ENCODE measurements at places on chromosomes 12 and 14.

GRCh38 chr12:10362828-10363657, 26.8 kb downstream of the KLRK1 start:
- no peak for DNase-seq

GRCh38 chr12:104553421-104553820, 96.7 kb downstream of the CHST11 start:
- no peak for DNase-seq

DNA sequence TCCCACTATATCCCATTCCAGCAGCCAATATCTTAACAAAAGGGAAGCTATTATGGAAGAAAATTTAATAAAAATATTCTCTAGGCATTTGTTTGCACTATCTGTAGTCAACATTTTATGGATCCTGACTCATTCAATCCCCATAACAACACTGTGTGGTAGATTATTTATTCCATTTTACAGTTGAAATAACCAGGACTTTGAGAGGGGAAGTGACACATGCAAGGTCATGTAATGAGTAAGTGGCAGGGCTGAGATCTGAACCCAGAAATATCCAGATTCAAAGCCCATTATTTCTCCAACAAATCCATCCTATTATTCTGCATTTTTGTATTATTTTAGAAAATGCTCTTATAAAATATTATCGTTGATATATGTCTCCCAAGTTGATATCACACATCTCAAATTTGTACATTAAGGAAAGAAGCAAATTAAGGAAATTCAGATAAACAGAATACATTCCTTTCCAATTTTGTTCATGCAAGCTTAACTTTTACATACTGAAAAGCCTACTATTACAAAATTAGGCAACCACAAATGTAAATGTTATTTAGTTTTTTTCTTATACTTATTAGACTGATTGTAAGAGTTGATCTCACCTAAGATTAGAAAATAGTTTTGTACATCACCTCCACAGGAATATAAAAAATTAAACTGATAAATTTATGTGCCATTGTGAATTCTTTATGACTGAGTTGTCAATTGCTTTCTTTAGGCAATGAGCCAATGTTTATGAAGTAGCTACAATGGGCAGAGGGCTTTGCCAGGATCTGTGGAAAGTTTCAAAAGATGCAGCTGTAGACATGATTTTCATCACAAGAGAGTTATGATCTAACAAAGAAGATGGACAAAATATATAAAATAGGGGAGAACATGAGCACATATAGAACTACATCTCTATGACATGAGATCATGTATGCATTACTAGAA, 55.1 kb upstream of the E2F7 start:
- no peak for DNase-seq

GRCh38 chr12:86860776-86861175, 604.6 kb upstream of the MGAT4C start:
- no peak for DNase-seq

- DNase-seq = no peak
Measured at GRCh38 chr12:116165036-116165425, 112.5 kb downstream of the MED13L start.

GRCh38 chr12:105428793-105429395, 98.4 kb downstream of the C12orf75 start:
- no peak for DNase-seq

- DNase-seq = no peak
Measured at GRCh38 chr12:89783359-89784060, 74.9 kb upstream of the ATP2B1 start.

GRCh38 chr14:71529848-71530247, 402.4 kb upstream of the RGS6 start:
- no peak for DNase-seq

DNA sequence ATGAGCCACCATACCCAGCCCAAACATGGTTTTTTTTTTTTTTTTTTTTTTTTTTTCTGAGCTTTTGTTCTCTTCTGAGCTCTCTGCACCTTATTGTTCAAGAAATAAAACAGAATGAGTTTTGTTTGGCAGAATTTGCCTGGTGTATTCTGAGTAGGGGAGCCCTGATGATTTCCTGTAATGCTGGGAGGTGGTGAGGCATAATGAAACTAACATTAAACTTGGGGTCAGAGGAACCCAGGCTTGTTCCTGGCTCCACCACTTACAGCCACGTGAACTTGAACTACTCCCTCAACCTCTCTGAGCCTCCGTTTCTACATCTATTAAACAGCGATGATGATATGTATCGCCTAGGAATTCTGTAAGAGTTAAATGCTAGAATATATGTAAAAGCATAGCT, 276.3 kb upstream of the CRY1 start:
- no peak for DNase-seq

DNA sequence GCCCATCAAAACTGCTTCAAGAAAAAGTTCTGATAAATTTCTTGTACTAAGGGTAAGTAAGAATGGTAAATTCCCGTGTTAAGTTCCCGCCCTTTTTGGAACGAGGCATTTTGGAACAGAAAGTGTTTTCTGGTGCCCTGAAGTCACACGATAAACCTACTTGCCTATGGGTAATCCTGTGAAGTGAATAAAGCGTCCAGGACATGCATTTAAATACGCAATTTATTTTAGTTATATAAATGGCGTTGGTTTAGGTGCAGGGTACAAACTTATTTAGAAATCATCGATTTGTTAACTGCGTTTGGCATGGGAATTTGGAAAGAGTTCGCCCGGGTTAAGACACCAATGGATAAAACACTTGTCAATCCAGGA, 715 bp upstream of the RAP1B start:
- DNase-seq = no peak

GRCh38 chr12:57584690-57585089, 6.3 kb upstream of the PIP4K2C start:
- no peak for DNase-seq

DNA sequence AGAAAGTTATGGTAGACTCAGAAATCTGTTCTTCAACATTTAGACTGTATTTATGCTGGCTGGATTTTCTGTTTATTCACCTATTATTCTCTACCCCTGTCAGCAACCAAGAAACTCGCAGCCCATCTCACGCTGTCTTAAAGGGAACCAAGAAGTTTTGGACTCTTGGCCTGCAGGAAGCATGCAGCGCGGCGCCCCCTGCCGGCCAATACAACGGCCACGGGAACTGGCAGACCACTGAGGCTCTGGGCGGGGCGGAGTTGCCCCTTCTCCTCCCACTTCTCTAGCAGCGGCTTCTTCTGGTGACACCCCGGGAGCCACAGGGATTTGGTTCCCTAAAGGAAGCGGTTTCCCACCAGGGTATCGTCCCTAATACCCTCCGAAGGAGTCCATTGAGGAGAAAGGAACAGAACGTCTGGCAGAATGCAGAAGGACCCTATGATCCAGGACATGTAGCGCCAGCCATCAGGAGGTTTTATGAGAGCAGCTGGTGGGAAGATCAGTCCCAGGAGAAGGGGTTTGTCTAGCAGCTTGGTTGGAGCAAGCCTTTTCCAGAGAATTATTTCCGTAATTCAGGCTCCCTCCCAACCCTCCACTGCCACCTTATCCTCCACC, 21.0 kb upstream of the RNASE2 start:
- DNase-seq = peak; percentile 13

GRCh38 chr12:6888360-6888759, 15.3 kb upstream of the SPSB2 start:
- DNase-seq = no peak

- DNase-seq = no peak
Measured at GRCh38 chr12:9051158-9051550, 61.8 kb downstream of the KLRG1 start.

GRCh38 chr12:95253386-95253785, 35.8 kb downstream of the VEZT start:
- DNase-seq = no peak

- peak; percentile 90 for DNase-seq
Measured at GRCh38 chr14:75176142-75176820, at the start of gene TMED10. TMED10 (minus strand) TSS chr14:75176612; CDS start chr14:75176579, 33 bp downstream.

DNA sequence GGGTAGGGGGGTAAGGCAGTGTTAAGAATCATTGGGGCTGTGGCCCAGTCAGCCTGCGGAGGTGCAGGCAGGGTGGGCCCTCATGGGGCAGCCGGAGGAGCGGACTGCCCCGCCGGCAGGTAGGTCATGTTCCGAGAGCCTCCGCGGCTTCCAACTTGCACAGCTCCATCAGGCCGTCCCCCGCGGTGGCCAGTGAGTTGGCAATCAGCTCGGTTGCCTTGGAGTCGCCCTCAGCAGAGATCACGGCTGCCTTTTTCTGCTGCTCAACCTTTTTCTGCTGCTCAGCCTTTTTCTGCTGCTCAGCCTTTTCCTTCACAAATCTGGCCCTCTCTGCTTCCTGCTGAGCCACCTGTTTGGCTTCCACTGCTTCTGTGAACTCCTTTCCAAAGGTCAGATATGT, 41.1 kb upstream of the CSRNP2 start:
- DNase-seq = no peak

- DNase-seq = no peak
Measured at GRCh38 chr14:95346820-95347219, 27.1 kb upstream of the CLMN start.

DNA sequence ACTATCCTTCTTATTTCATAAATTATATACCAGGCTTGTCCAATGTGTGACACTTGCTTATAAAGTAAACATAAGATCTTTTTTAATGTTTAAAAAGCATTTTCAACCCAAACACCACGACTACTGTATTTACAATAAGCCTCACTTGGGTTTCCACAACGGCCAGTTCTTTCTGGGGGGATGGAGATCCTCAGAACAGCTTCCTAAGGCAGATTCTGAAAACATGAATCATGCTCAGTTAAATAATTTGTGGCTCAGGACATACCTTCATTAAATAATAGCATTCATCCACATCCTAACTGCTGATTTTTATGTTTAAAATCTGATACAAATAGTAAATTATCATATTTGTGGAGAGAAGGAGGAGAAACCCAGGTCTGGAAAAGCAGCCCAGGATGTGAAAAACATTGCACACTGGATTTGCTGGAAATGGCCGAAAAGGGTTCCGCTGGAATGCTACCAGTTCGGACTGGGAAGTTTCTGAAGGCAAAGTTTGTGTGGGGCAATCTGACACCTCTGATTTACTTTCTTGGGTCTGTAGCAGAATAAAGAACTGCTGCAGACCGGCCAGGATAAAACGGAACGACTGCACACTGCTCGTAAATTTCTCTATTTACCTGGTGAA, 597 bp downstream of the GLT8D2 start:
- DNase-seq = no peak

DNA sequence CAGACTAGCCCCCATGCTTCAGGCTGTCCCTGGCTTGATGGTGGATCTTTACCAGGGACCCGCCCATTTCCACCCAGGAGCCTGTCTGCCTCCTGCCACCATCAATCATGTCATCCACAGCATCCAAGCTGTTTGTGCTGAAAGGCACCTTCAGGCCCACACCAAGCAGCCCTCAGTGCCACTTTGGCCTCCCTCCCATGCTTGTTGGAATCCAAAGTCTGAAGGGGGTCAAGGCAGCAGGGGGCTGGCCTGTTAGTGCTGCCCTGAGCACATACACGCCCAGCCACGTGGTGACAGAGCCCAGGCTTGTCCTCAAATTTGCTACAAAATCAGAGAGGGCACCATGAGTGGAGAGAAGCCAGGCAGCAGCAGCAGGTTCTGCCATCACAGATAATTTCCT, 1146.8 kb downstream of the FSCB start:
- no peak for DNase-seq

- no peak for DNase-seq
Measured at GRCh38 chr12:106281056-106281782, 21.3 kb upstream of the TCP11L2 start.

GRCh38 chr12:31249356-31249755, 76.6 kb downstream of the SINHCAF start:
- DNase-seq = no peak

GRCh38 chr14:82313889-82314288, 780.2 kb upstream of the SEL1L start:
- DNase-seq = no peak

- peak; percentile 17 for DNase-seq
Measured at GRCh38 chr12:93591137-93591868, 18.8 kb downstream of the SOCS2 start.

- no peak for DNase-seq
Measured at GRCh38 chr14:105894125-105894977, 368.0 kb downstream of the TMEM121 start.

DNA sequence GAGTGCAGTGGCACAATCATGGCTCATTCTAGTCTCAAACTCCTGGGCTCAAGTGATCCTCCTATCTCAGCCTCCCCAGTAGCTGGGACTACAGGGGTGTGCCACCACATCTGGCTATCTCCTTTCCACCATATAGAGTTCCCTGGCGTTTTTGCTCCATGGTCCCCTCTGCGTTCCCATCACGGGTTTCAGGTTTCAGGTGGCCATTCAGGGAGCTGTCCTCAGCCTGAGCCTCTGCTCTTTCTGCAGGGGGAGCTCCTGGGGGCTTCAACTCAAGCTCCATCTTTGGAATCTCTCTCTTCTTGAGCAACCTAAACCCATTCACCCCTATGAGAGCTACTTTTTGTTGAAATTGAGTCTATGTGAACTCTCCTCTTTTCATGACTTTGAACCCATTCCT, 11.6 kb downstream of the SMIM41 start:
- DNase-seq = no peak

GRCh38 chr12:96401076-96401871, 1.0 kb upstream of the CDK17 start:
- DNase-seq = peak; percentile 11

GRCh38 chr12:116015525-116015924, 262.0 kb downstream of the MED13L start:
- DNase-seq = no peak

GRCh38 chr12:50862316-50862715, 19.6 kb downstream of the TMPRSS12 start:
- no peak for DNase-seq

GRCh38 chr12:6090803-6091202, 33.7 kb downstream of the VWF start:
- DNase-seq = no peak

DNA sequence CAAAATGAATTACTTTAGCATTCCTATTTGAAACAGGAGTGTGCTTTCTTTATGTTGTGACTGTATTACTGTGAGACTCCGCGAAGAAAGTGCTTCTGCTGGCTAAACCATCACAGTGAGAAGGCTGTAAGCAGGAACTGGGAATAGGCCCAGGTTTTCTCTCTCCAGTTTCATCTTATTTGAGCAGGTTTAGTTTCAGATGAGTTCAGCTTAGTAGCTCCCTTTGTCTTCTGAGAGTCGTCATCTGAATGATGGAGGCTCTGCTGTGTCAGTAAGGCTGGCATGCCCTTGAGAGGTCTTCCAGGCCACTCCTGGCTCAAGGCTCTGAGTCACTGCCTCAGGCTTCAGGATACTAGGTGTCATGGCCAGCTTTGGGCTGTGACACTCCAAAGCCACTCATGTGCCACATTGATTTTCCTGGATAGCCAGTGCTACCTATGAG, 205.6 kb upstream of the RGS6 start:
- no peak for DNase-seq

DNA sequence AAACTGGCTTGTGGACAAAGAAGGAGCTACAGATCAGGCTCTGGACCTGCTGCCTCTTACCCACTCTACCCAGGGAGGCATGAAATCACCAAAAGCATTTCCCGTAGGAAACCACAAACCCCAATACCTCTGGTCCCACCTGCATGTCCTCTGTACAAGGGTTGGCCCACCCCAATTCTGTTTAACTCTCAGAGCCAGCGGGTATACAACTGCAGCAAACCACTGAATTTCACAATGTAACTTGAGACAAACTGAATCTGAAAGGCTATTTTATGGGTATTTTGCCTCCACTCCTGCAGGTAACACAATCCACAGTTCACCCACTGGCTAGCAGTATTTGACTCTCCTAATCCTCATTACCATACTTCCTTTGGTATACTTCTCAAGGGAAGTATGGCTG, 16.5 kb downstream of the SIX1 start:
- DNase-seq = no peak

GRCh38 chr14:84959851-84960520, 570.0 kb upstream of the FLRT2 start:
- no peak for DNase-seq

- no peak for DNase-seq
Measured at GRCh38 chr14:84520711-84521338, 1009.1 kb upstream of the FLRT2 start.
